Central memory CD4-positive, alpha-beta T cell (primary cell): ENCODE measurements at places on chromosomes 2 and 18.

DNA sequence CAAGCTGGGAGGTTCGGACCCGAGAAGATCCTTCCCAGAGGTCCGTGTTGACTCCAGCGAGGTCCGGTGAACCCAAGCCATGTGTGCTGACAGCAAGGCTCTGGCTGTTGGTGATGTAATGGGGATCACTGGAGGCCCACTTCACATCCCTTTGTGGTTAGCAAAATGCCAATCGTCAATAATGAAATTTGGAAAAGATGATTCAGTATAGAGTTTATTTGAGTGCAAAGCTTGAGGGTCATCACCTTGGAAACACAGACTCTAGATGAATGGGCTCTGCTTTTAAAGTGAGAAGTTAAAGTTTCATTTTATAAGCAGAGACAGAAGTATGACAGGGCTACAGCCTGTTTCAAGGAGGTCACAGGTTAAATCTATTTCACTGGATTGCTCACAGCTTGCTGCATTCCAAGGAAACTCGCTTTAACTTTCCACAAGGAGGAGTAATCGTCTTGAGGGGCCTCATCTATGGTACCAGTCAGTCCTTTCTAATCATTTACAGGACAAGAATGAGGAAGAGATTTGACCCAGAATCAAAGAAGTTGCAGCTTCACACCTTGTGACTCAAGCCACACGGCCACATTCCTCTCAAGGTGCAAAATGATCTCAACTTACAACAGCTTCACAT lies 140.5 kb downstream of the TPO start:
- DNase-seq = no peak

DNA sequence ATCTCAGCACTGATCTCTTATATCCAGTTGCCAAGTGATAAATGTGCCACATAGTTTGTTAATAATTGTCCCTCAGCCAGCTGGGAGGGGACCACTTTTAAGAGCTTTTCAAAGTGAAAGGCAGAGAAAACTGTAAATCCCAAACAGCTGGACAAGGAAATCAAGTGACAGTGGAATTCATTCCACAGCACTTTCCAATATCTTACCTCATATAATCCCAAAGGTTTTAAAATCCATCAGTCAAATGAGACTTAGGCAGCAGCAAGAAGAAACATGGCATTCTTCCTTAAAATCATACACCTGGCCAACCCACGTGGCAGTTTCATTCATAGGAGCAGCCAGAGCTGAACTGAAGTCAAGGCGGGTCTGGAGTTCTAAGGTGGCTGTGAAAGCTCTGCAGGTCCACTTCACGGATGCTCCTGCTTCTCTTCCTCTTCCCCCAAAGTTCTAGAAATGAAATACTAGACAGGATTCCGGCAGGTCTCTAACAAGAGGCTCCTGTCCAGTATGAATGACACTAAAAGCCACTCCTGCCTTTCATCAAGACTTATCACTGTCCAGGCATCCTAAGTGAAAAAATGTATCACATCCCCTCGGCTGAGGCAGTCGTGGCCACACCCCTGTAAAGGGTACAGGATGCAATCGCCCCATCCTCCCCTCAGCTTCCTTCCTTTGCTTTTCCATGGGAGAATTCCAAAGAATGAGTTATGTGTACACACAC lies 190.4 kb upstream of the STK17B start:
- DNase-seq = no peak

DNA sequence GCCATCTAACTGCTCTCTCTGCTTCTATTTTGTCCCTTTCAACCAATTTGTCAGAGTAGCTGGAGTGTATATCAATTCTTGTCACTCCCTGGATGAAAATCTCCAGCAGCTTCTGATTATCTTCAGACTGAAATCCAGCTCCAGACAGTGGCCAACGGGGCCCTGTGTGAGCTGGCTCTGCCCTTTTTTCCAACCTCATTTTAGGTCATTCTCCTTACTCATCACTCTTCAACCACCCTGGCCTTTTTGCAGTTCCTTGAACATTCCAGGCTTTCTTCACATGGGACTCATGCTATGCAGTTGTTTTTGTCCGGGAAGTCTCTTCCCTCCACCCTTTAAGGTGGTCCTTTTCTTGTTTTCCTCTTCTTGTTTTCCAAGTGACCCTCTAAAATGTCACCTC lies 15.4 kb upstream of the FAP start:
- no peak for DNase-seq

GRCh38 chr2:128233790-128234395 lies 84.8 kb downstream of the HS6ST1 start:
- DNase-seq = no peak

DNA sequence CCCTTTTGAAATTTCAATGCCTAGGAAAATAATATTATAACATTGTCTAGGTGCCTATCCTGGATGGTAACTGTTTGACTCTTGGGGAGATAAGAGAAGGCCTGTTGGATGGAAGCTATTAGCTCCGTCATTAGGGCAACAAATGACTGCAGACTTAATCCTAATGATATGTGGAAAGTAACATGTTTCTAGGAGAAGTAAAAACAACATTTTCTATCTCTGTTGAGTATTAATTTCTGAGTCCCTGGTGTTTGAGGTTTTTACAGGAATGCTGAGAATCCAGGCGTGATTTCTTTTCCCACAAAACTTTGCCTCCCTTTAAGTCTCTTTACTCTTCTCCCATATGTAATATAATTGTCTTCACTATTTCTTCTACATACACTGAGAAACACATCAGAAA lies 159.1 kb downstream of the GALNT1 start:
- no peak for DNase-seq

DNA sequence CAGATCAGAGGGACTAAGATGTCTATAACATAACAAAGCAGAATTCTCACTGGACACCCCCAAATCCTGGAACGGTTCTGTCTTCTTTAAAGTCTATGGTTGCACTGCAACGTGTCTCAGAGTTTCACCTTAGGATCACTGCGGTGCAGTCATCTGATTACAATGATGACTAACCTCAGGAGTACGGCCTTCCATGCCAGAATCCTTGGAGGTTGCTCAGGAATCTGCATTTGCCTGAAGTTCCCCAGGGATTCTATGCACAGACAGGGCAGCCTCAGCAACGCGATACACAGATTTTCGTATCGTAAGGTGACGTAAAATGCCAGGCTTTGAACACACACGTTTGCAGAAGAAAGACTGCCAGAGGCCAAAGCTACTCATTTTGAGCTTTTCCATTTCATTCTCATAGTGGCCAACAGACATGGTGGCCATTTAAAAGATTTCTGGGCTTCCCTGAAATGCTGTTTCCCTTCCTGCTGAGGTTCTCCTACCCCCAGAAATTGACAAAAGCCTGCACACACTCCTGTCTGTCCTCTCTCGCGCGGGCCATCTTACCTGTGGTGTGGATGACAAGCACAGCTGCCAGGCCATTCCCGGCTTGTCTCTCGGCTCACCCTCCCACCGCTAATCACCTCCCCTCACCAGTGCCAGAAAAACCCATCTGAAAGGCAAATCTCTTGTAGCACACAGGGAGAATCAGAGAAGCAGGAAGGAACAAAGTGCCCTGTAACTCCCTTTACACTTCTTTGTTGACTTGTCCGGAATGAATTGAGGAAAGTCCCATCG lies 148.8 kb downstream of the ACKR3 start:
- no peak for DNase-seq

DNA sequence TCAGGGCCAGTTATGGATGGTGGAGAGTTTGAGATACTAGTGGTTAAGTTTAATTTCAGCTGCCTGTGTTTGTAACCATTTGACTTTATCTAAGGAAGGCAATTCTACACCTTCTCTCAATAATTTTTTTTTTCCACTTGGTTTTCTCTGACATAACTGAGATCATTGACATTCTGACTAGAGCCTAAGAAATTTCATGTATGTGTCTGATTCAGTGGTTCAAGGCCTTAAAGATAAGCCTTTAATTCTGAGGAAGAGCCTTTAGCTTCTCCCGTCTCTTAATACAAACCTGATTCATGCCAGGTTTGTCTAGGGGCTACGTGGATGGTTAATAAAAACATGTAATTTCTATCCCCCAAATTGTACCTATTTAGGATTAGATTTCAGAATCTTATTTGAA lies 971.4 kb downstream of the DPP10 start:
- no peak for DNase-seq

- no peak for DNase-seq
Measured at GRCh38 chr2:174659069-174659900, 61.7 kb upstream of the WIPF1 start.

GRCh38 chr2:107062599-107063220 lies 176.7 kb upstream of the ST6GAL2 start:
- no peak for DNase-seq

GRCh38 chr2:25491003-25491696 lies 149.4 kb upstream of the DNMT3A start:
- DNase-seq = no peak

- no peak for DNase-seq
Measured at GRCh38 chr2:133571249-133571648, 3.0 kb upstream of the NCKAP5 start.

DNA sequence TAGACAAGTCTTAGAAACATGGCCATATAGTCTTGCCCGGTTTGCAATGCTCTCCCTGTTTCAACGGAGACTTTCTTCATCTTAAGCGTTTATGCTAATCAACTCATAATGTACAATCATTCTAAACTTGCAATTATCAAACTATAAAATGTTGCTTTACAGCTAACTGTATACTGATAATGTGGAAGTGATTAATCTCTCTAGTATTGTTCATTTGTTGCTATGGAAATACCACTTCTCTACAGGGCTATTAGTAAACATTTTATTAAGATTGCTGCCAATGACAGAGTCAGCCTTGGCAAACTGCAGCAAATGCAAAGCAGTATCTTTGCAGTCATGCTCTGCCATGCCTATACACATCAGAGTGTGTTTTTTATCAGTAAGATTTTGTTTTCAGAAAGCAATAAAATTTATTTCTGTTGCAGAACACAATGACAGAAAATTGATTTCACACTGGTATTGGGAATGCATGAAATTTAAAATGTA lies 1201.8 kb upstream of the CDH2 start:
- DNase-seq = no peak
